ENCODE measurements at places on chromosomes 7 and 10.

DNA sequence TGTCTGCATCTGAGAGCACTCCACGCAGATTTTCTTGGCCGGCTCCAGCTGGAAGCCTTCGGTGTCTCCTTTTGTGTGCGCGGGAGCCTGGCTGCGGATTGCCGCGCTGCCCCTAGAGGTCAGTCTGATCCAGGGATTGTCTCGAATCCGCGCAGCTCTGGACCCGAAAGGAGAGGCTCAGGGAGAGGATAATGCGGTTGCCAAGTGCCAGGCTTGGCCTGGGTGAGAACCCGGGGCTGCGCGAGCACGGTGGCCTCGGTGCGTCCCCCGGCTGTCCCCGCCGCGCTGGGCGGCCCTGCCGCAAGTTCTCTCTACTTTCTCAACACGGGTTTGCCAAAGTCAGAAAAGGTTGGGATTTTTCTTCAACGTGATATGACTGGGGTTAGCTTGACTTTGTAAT, 140.9 kb downstream of the ADCYAP1R1 start:
- no peak for DNase-seq

GRCh38 chr10:20740120-20740519, 157.0 kb downstream of the NEBL start:
- no peak for DNase-seq

GRCh38 chr10:566241-566885, 123.1 kb downstream of the DIP2C start:
- no peak for DNase-seq

- no peak for DNase-seq
Observed at GRCh38 chr10:96699613-96700012, 20.7 kb downstream of the PIK3AP1 start.

DNA sequence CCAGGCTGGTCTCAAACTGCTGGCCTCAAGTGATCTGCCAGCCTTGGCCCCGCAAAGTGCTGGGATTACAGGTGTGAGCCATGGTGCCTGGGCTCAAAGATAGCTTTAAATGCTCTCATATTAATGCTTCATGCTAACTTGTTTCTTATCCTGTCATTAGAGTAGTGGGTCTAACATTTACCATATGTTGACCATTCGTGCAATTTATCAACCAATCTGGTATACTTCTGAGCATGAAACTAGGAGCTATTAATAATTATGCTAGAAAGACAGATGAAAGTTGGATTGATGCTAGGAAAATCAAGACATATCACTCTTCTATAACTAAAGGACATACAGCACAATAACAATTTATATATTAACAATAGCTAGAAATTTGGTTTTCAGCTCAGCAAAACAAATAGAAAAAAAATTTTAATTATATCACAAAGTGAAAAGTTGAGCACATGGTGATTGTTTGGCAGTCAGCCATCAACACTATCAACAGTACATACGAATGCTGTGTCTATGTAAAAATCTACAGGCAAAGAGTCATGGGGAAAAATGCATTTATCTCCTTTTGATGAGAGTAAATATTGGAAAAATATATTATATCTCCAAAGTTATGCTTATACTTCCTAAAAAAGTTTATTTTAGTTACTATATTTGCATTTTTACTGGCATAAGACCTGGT, 112.1 kb upstream of the ABCB5 start:
- no peak for DNase-seq

GRCh38 chr10:103828587-103829197, 26.7 kb downstream of the SH3PXD2A start:
- no peak for DNase-seq

- DNase-seq, result no peak
Observed at GRCh38 chr10:62085404-62085803, 183.2 kb downstream of the RTKN2 start.
